ENCODE measurements at places on chromosomes 7 and 10.

DNA sequence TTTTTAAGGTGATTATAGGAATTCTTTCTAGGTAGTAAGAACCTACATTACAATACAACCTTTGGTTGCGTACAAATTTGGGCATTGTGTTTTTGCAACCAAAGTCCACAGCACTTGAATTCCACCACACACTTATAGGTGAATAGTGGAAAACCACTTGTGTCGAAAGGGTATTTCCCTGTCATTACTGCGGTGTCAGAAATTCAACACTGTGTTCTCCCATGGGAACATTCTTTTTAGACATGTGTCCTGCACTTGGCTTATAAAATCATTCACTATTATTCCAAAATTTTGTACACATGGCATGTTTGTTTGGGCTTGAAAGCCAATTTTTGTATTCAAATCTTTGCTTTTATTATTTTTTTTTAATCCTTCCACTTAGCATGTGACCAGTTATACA is 333.7 kb downstream of the PRPF18 start:
- DNase-seq: no peak

GRCh38 chr10:81953420-81953819 is 78.4 kb downstream of the NRG3 start:
- DNase-seq: no peak

DNA sequence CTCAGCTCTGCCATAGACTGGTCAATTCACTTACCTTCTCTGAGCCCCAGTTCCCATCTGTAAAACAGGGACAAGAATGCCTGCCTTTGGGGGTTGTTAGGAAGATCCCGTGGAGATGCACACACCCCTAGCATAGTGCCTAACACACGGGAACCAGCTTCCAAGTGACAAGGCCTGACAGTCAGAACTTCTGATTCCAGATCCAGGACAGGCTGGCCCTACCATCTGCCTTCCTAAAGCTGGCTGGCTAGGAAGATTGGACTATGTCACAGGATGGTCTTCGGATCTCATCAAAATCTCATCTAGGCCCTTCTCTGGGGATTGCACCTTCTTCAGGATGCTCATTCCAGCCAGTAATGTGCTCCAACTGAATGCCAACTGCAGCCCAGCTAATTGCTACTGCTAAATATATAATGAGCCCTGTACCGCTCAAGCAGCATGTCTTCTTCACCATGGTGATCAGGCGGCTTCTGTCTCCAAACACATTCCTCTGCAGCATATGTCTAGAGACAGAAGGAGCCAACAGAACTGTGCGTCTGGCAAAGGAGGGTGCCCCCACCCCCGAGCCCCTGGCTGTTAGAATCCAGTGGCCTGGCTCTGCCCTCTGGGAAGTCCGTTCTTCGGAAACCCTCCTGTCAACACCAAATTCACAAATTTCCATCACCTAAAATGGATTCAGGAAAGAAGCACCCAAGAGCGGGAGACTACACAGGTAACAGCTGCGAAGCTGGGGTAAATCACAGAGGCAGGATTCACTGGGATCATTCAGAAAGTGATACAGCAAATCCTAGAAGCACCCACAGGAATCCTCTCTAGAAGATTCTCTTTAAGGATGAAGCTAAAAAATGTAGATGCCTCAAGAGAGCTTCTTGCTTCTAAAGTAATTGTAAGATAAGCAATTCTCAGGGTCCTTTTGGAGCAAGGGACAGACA is 142.1 kb upstream of the EEPD1 start:
- DNase-seq: no peak

GRCh38 chr7:136925556-136925955 is 57.1 kb downstream of the CHRM2 start:
- DNase-seq: no peak

DNA sequence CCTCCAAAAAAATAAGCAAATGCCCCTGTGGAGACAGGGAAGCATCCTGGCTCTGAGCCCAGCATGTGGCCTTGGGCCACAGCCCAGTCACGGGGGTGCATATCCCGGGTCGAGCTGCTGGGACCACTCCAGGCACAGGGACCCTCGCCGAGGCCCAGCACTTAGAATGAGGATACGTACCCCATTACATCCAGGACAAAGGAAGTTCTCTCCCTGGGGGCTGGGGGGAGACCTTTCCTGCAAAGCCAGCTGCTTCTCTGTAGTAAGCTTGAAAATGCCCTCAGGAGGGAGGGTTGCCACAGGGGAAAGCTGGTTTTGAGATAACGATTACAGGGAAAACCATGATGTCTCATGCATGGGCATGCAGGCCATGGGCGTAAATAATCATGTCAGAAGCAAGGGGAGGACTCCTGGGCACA is 75.5 kb downstream of the HIPK2 start:
- DNase-seq: no peak

- peak; percentile 87 for DNase-seq
These were observed 2.1 kb downstream of the DNAJC9 start for GRCh38 chr10:73244866-73245477.

GRCh38 chr10:43226851-43227845 is 39.7 kb downstream of the RASGEF1A start:
- no peak for DNase-seq

DNA sequence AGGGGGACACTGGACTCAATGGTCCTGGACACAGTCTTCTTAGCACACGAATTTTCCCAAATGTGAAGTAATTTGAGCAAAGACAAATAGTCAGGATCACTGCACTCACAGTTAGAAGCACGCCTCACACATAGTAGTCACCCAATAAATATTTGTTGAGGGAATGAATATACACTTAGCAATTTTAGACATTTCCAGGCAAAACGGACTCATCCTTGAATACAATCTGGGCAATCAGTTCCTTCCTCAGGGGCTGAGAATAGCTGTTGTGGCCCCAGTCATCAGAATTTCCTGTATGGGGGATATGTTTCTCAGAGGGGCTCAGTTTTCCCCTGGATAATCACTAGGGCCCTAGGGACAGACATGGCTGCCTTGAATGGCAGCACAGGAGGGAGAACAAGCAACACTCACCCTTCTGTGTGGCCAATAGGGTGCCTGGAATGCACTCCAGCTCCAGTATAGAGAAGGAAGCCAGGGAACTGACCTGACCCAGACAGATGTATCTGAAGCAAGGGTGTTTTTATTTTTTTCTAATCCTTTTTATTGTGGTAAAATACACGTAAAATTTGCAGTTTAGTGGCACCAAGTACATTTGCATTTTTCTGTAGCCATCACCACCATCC is 282.7 kb upstream of the ZNF32 start:
- DNase-seq: no peak

DNA sequence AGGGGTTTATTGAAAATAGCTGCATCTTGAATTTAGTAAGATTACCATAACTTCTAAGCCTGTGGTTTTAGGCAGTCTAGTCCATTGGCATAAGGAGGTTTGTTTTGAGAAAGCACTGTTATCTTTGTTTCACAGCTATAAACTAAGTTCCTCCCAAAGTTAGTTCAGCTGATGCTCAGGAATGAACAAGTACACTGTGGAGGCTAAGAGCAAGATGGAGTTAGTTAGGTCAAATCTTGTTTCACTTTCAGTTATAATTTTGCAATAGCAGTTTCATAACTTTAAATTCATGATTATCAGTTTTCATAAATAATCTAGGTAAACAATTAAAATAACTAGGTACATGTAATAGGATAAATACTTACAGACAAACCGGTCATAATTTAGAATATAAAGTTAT is 15.4 kb downstream of the SEC61G start:
- no peak for DNase-seq

DNA sequence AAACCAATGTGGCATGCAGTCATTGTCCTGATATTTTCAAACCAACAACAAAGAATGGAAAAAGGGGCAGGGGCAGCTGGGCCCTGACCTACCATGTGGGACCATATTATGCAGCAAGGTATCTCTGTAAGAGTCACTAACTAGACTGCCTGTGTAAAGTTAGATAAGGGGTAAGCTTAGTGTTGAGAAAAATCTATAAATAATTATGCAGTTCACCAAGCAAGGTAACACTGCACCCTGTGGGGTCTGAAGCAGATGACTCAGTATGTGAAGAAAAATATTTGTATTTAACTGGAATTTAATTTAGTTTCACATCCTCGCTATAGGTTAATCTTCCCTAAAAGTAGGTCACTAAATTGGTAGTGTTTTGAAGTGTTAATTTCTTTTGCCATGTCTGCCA is 99.3 kb downstream of the PPP1R3A start:
- DNase-seq: no peak

DNA sequence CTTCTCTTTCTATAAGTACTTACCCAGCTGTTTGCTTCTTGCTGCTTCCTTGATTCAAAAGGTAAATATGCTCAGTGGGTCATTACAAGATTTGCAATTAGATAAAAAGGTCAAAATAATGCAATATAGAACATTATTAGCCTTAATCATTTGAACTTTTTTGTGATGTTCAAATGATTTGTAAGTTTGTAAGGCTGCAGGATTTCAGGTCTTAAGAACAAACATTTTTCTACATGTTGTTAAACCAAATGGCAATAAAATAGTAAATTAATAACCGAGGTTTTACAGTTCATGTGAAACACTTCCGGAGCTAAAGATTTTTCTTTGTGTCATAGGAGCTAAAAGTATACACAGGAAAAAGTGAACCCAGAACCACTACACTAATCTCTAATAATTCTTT is 16.2 kb upstream of the SCIN start:
- no peak for DNase-seq

GRCh38 chr10:113441220-113441619 is 111.6 kb upstream of the HABP2 start:
- DNase-seq: no peak

DNA sequence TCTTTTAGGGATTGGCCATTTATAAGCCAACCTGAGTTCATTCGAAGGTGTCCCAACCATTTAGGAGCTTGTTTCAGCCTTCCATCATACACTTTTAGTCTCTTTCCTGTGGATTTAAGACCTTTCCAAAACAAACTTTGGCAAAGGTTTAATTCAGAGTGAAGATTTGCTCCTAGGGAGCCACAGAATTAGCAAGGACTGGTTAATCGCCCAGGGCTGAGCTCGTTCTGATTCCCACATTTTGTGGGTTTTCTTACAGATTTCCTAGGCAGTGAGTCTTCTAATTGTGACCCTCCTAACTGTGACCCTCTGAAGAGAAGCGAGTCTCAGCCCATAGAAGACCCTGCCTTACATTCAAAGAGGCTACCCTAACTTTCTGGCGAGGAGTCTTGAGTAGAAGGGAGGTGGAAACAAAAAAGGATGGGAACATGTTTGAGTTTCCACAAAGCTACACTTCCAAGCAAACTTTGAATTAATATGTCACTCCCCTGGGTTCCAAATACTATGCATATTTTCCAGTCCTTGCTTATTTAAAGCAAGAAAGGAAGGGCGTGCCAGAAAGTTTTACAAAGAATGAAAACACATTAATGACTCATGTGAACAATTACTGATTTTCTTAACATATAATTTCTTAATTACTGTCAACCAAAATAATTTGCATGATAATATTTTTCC is 118.3 kb downstream of the ARID5B start:
- no peak for DNase-seq

DNA sequence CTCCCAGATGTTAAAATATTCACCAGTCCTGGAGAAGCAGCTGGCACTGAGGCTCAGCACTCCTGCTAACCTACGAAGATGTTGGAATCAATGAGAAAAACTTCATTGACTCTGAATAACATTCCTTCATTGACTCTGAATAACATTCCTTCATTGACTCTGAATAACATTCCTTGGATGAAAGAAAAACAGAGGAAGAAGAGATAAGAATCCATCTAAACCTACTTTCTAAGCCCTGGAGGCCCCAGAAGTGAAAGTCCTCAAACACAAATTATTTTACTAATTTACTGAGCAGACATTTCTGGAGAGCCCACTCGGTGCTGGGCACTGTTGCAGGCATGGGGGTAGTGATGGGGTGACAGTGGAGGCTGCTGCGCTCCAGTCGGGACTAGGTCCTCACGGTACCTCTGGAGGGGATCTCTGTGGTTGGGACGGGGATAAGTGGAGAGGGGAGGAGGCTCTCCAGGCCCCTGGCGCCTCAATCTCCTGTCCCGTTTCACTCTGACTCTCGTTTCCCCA is 254.1 kb downstream of the WDR37 start:
- no peak for DNase-seq

GRCh38 chr7:34320926-34321661 is 336.9 kb upstream of the NPSR1 start:
- peak; percentile 59 for DNase-seq

DNA sequence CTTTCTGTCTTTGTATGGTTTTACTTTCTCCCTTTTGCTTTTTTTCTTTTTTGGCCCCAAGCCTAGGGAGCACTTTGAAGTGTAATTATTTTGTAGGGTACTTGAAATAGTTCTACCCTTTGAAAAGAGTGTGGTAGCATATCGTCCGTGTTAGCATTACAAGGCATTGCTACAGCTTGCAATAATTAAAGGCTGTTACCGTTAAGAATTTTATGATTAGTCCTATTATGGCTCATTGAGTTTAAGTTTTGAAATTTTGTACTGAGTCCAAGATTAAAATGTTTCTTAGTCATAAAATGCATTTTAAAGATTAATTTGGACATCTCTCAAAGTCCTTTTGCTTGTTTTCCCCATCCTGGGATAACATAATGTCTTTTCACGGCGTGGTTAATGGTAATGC is 490.0 kb upstream of the LRRN3 start:
- no peak for DNase-seq

Measured in K562 (cell line).